Urinary bladder (tissue), 4 donors: ENCODE measurements at places on chromosomes 2 and 18. TPM values are rescaled to one million over a fixed set of nuclear protein-coding genes. Genes with fewer than 3 reads are reported as not detected.

The CMPK2 gene
- 8.9 TPM for total RNA-seq

The GTF2A1L gene
- 24.5 TPM for total RNA-seq

The THSD7B gene
- 4.0 TPM for total RNA-seq

The BOK gene
- total RNA-seq, result 16.7 TPM

The POTEE gene
- total RNA-seq, result not detected

The PDE11A gene
- total RNA-seq, result 1.3 TPM
